ENCODE measurements at places on chromosomes 7 and 10.

DNA sequence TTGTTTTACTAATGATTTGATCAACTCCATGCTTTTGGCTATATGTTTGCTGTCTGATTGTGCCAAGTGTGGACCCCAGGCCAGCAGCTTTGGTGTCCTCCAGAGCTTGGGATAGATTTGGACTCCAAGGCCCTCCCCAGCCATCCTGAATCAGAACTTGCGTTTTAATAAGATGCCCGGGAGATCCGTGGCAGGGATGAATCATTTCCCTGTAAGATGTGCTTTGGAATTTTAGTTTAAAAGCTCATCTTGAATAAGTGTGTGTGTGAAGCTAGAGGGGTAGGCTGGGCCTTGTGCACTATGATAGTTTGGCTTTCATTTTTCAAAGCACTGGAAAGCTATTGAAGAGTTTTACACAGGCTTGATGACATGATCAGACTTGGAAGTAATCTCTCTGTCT is 66.2 kb upstream of the SDK1 start:
- no peak for DNase-seq

DNA sequence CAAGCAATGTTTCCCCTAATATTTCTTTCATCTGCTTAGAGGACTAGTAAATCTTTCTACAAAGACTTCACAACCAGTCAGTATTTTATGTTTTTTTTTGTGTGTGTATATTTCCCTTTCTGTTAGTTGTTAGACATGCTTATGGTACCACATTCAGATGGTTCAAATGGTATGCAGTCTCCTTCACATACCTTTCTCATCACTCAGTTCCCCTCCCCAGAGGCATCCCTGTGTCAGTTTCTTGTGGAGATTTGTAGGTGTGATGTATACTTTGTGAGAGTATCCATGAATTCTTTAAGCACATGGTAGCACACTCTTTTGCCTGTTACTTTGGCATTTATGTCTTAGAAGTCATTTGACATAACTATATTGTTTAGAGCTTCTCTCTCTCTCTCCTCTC is 4.4 kb downstream of the ZNF485 start:
- no peak for DNase-seq

DNA sequence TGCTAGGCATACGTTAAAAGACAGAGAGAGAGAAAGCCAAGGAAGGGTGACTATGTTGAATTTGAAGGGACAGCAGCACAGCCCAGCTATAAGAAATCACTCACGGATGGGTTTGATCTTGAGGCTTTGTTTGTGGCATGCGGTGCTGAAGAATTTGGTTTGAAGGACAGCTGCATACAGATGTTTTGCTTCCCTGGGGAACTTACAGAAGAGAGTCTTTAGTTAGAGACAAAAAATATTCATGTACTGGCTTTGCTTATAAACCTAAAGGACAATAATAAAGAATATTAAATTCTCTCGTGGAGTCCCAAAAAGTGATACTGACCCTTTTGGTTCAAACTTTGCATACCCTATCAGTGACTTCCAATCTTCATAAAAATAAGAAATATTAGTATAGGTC is 491.4 kb downstream of the NEBL start:
- DNase-seq: no peak

DNA sequence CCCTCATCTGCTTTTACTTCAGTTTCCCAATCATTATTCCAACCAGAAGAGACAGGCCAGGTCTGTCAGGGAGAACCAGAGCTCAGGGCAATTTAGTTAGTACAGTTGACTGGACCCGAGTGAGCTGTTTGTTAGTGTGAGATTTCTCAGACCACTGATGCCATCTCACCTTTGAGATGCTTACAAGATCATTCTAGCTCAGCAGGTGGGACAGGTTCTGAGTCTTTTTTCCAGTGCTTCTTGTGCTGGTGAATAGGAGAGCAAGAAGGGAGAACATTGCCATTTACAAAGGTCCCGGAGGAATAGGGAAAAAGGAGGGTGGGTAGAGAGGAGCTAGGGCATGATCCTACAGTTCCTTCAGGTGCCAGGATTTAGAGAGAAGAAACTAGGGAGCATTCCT is 112.4 kb upstream of the IFRD1 start:
- DNase-seq: no peak

- no peak for DNase-seq
Observed at GRCh38 chr7:10211016-10211415, 762.7 kb upstream of the PHF14 start.

DNA sequence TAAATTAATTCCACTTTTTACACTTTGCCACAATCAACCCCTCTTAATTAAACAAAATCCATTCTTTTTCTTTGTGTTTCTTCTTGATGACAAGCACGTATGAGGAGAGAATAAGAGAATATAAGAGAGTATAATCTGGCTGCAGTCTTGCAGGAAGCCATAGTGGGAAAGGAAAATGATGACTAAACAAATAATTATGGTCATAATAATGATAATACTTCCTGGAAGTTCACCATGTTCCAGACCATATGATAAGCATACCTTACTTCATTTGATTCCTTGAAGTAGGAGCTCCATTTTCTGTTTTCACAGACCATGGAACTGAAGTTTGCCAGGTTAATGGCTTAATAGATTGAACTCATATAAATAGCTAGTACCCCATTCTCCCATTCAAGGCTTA is 237.8 kb downstream of the SEMA3D start:
- no peak for DNase-seq

DNA sequence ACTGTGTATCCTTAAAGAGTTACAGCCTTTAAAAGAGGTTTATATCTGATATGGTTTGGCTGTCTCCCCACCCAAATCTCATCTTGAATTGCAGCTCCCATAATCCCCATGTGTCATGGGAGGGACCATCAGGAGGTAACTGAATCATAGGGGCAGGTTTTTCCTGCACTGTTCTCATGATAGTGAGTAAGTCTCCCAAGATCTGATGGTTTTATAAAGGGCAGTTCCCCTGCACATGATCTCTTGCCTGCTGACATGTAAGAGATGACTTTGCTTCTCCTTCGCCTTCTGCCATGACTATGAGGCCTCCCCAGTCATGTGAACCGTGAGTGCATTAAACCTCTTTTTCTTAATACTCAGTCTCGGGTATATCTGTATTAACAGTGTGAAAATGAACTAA is 9.7 kb downstream of the RTKN2 start:
- DNase-seq: no peak

DNA sequence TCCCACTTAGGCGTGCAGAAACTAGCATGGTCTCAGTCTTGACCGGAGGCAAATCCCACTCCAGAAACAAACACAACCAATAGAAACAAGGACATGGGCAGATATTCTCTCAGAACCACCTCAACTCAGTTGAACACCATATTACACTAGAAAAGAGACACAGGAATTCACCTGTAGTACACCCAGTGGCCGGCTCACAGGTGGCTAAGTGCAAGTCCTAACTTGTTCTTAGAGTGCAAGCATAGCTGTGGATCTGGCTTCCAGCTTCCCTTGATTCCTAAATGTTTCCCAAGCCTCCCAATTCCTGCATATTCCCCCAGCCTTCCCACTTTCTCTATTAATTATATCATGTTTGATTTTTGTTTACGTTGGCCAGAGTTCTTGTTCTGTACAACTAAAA is 164.4 kb downstream of the TPK1 start:
- no peak for DNase-seq

GRCh38 chr7:16791071-16791470 is 13.7 kb downstream of the AGR2 start:
- DNase-seq: no peak

GRCh38 chr7:114812570-114812969 is 109.3 kb upstream of the MDFIC start:
- no peak for DNase-seq

DNA sequence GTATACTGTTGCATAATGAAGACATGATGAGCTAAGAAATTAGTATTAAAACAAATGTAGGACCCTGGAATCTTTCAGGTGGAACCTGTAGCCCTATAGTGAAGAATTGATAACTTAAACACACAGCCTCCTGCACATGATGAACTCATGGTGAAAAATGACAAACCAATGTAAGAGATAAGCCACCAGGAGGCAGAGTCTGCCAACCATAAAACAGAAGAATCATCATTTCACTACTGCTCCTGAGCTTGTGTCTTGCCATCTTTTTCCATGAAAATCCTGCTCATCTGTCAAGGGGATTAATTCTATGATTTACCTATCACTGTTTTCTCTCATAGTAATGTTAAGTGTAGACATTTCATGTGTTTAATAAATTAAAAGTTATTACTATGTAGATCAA is 363.9 kb downstream of the MALRD1 start:
- no peak for DNase-seq

Data from left renal cortex interstitium (tissue), 4 donors.